Muscle of back (tissue), 13 donors: ENCODE measurements at places on chromosomes 13 and 19.

DNA sequence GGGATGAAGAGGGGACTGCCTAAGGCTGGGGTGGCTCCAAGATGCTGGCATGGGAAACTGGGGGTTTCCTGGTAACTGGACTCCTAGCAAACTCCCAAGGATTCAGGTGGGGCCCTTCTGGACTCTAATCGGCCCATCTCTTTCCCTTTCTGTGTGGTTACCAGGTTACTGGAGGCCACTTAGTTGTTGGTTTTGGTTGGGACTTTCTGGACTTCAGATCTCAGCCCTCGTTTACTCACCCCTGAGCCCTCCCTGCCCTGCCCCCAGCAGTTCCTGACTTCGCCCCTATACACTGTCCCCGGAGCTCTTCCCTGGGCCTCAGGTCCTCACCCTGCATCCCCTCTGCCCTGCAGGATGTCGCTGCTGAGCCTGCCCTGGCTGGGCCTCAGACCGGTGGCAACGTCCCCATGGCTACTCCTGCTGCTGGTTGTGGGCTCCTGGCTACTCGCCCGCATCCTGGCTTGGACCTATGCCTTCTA lies 328 bp downstream of the CYP4F12 start:
- DNase-seq: no peak

DNA sequence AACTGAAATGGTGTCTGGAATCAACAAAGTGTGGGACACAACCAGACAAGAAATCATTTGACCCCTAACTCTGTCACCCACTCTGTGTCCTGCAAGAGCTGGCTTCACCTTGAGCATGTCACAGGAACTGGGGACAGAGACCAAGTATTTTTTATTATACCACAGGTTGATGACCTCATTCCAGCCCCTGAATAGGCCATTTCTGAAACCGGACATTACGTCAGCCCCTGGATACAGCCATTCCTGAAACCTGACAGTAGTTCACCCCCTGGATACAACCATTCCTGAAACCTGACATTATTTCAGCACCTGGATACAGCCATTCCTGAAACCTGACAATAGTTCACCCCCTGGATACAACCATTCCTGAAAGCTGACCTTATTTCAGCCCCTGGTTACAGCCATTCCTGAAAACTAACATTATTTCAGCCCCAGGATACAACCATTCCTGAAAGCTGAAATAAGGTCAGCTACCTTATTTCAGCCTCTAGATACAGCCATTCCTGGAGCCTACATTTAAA lies 47.7 kb upstream of the CACNA1A start:
- no peak for DNase-seq

DNA sequence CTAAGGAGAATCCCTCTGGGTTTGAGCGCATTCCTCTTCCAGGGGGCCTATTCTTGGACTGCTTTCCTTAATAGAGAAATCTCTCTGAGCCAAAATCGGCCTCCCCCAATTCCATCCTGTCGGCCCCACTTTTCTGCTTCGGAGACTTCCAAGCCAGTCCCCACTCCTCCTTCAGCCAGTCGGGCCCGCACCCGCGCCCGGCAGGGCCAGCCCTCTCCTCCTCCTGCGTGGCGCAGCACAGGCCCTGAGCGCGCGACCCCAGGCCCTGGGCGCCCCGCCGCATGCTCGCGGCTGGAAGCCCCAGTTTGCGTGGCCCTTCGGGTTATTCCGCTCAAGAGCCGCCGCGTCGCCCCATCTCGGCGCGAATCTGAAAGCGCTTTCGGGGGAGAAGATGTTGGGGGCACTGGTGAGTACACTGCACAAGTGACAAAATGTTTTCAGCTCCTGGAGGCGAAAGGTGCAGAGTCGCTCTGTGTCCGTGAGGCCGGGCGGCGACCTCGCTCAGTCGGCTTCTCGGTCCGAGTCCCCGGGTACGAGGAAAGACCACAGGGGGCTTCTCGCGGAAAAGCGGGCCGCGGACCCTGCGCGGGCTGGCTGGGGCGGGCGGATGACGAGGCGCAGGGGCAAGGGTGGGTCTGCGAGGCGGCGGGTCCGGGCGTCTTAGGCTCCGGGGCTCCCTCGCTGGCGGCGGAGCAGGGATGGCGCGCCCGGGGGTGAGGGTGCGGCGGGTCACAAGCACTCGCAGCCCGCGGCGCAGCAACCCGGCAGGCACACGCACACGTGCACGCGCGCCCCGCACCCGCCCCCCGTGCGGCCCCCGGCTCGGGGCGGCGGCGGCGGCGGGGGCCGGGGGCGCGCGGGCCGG lies at the start of gene IL17D:
Gene IL17D, plus strand, starts transcription at position 785 of the 865 bp plus-strand sequence. CDS start 303 bp downstream, outside the sequence.
- no peak for DNase-seq

GRCh38 chr13:112635323-112635722 lies 47.4 kb upstream of the TUBGCP3 start:
- DNase-seq: no peak

DNA sequence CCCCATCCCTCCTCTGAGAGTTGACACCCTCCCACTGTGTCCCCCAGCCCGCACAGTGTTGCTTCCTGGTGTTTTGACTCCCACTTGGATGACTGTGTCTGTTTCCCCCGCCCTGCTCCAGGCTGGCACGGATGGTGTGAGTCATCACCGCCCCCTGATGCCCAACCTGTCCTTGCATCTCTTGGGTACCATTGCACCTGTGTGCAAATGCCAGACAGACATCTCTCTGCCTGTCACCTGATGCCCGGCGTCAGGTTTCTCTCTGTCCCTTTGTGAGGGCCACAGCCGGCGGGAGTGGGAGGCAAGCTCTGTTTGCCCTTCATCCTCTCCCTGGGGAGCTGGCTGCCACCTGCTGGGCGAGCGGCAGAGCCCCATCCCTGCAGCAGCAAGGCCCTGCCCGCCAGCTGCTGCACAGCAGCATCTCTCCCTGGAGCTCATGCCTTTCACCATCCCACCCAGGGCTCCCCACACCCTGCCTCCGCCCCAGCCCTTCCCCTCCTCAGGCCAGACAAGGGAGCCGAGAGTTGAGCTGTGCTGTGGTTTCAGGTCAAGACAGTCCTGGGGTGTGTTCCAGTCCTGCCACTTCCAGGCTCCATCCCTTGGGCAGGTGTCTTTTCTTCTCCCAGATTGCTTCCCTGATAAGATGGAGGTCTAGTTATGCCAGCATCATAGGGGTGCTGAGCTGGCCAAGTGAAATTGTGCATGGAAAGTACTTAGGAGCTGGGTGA lies 29.7 kb downstream of the NKPD1 start:
- DNase-seq: no peak

- DNase-seq: no peak
Measured at GRCh38 chr13:21548577-21548976, 55.4 kb downstream of the MICU2 start.

GRCh38 chr19:15986701-15987100 lies 37.9 kb downstream of the OR10H4 start:
- no peak for DNase-seq

GRCh38 chr13:43300865-43301264 lies 277.5 kb downstream of the DNAJC15 start:
- no peak for DNase-seq

GRCh38 chr19:38683393-38684077 lies 36.1 kb downstream of the ACTN4 start:
- DNase-seq: peak; percentile 87

GRCh38 chr13:105346141-105346775 lies 1189.2 kb downstream of the EFNB2 start:
- no peak for DNase-seq

DNA sequence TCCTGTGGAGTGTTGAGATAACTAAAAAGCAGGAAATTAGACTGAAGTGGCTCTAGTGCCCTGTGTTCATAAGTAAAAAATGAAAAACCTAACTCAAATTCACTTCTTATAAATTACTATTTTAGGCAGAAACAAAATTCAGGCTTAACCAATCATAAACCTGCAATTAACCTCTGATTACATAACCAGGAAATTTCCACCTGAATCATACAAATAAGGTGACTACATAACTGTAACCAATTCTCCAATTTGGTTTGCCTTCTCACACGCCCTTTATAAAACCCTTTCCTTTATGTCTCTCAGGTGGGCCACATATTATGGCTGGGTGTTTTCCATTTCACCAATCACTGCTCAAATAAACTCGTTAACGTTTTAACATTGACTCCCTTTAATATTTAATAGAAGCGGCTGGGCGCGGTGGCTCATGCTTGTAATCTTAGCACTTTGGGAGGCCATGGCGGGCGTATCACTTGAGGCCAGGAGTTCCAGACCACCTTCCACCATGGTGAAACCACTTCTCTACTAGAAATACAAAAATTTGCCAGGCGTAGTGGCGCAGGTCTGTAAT lies 22.9 kb upstream of the ZNF724 start:
- peak; percentile 62 for DNase-seq

DNA sequence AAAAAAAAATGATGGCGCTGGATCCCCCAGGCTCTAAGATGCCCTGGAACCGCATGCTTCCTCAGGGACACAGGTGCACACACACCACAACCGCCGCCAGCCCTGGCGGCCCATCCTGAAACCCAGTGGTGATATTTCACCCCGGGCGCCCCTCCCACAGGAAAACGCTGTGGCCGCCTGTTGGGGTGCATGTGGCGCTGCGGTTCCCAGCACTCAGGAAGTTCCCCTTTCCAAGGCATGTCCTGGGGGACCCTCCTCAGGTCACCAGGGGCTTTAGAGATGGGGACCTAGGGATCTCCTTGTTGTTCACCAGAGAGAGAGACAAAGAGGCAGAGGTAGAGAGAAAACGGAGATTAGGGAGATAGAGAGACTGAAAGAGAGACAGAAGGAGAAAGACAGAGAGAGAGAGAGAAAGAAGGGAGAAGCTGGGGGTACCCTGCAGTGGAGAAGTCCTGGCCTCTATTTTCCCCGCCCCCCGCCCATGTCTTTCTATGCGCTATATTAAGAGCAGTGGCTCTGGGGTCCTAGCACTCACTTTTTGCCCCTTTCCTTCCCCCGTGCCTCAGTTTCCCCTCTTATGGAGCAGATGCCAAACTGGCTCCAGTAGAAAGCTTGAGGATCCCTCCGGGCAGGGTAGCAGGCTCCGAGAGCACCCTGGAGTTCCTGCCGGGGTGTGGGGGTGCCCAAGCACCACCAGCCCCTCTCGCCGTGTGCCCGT lies 2.3 kb downstream of the ADGRE2 start:
- no peak for DNase-seq

- no peak for DNase-seq
Measured at GRCh38 chr13:80742033-80742432, 401.1 kb upstream of the SPRY2 start.

DNA sequence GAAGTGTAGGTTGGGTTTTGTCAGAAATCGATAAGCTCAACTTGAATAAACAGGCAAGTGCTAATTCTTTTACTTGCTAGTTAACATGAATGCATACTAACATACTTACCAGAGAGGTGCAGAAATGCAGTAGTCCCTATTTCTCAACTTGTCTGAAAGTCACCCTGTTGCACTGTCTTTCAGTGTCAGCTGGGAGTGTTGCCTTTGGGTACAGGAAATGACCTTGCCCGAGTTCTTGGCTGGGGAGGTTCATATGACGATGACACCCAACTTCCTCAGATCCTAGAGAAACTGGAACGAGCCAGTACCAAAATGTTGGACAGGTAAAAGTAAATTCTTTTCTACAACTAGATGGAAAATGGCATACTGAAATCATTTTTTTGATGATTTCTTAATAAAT lies 103.5 kb upstream of the AKAP11 start:
- no peak for DNase-seq

GRCh38 chr13:43269037-43269481 lies 245.7 kb downstream of the DNAJC15 start:
- peak; percentile 91 for DNase-seq

- no peak for DNase-seq
Measured at GRCh38 chr13:97240788-97241734, 18.9 kb downstream of the MBNL2 start.

DNA sequence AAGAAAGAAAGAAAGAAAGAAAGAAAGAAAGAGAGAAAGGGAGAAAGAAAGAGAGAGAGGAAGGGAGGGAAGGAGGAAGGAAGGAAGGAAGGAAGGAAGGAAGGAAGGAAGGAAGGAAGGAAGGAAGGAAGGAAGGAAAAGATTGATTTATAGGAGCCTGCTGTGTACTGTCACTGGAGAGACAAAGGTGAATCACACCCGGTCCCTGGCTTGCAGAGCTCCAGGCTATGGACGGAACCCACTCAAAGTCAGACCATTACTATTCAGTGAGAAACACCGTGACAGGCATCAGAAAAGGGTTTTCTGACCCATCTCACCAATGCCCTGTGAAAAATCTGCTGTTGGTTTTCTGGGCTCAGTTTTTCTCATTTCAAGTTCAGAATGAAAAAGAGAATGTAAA lies 7.3 kb upstream of the CEACAM6 start:
- no peak for DNase-seq

DNA sequence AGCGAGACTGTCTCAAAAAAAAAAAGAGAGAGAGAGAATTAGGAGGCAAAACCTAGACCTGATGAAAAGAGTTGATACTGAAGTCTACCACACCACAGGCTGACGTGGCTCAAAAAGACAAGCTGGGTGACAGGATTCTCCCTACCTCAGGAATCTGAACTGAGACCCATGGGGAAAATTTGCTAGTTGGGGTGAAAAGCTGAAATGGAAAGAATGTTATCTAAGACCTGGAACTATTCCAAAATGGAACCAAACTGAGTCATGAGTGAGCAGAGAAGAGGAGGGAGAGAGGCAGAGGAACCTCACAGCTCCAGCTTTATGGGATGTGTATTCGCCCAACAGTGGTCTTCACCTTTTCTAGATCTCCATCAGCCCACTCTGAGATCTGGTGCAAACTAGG lies 11.7 kb downstream of the SMG9 start:
- DNase-seq: no peak

DNA sequence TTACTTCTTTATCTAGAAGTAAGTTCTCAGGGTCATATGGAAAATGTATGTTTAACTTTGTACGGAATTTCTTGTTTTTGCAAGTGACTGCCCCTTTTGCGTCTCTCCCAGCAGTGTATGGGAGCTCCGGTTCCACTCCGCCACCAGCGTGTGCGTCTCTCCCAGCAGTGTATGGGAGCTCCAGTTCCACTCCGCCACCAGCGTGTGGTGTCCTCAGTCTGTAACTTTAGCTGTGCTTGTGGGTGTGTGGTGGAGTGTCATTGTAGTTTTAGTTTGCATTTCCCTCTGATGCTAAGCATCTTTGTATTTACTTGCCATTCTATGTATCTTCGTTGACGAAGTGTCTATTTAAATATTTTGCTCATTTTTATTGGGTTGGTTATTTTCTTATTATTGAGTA lies 2.4 kb downstream of the CUL4A start:
- DNase-seq: no peak

DNA sequence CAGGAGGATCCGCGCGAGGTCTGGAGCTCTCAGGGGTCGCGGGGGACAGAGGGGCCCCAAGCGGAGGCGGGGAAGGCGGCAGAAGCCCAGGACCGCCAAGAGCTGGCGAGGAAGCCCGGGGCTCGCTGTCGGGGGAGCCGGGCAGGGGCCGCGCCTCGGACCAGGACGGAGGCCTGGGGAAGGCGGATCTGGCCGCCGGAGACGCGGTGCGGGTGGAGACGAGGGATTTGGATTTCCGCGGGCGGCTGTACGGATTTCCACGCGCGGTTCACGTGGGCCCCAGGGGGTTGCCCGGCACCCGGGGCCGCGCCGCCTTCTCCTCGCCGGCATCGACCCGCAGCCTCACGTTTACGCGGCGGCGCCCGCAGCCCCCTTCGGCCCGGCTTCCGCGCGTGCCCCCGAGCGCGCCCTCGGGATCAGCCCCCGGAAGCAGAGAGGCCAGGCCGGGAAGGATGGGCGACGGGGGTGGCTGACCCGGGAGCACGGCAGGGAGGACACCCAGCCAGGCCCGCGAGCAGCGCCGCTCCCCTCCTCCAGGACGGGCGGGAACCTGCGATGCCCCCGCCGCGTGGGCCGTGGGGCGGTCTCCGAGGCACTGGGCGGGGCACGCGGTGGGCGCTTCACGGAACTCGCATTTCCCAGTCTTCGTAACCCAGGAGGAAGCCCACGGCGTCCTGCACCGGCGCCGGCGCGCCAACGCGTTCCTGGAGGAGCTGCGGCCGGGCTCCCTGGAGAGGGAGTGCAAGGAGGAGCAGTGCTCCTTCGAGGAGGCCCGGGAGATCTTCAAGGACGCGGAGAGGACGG lies 4.7 kb downstream of the F7 start:
- DNase-seq: no peak

GRCh38 chr13:24541127-24541475 lies 28.5 kb upstream of the PARP4 start:
- DNase-seq: no peak
